ENCODE measurements at places on chromosomes 5 and 9. TPM values are rescaled to one million over a fixed set of nuclear protein-coding genes. Genes with fewer than 3 reads are reported as not detected.

FRRS1L gene
- total RNA-seq, result 1.6 TPM

DNA sequence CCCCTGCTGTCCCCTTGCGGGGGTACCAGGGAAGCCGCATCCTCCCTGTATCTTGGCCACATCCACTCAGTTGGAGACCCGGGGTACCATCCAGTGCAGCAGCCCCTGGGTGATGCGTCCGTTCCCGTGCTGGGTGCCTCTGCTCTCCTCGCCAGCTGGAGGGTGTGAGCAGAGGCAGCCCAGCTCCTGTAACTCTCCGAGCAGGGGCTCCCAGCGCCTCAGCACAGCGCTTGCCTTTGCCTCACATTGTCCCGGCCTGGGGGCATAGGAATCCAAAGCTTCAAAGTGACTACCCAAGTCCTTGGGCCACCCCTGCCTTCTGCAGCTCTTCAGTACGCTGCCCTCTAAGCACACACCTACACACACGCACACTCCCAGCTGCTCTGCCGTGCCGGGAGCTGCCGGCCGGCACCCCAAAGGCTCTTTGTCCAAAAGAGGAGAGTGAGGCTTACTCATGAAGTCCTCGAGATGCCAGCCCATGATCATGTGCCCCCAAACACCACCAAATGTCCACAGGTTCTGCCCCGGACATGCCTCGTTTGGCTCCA, 733 bp downstream of the ANGPTL2 start:
- no peak for DNase-seq
- no peaks in the 10 kb centered on the region for H3K27me3 ChIP-seq
- H3K36me3 ChIP-seq, result no peaks in the 10 kb centered on the region
- peak overlapping the region; percentile 83 for H3K27ac ChIP-seq
- H3K4me1 ChIP-seq, result peaks cover 19% of the 10 kb centered on the region

DND1 gene
- 0.28 TPM for total RNA-seq

GRCh38 chr9:111599955-111600343, 502 bp upstream of the PTGR1 start:
- H3K36me3 ChIP-seq, result peaks cover 19% of the 10 kb centered on the region
- peak overlapping the region; percentile 86 for H3K4me3 ChIP-seq
- H3K27ac ChIP-seq, result no peak overlapping the region
- no peak for DNase-seq
- H3K4me1 ChIP-seq, result peaks cover 7% of the 10 kb centered on the region

- peak; percentile 30 for DNase-seq
- H3K4me1 ChIP-seq, result peaks cover 6% of the 10 kb centered on the region
- no peaks in the 10 kb centered on the region for H3K36me3 ChIP-seq
Measured at GRCh38 chr5:157369507-157369906, 90.5 kb upstream of the NIPAL4 start.

GFPT2 gene
- total RNA-seq, result 22.6 TPM

SMIM33 gene
- not detected for total RNA-seq

ADRB2 gene
- total RNA-seq, result 0.36 TPM

GRCh38 chr5:60505373-60506171, 194.4 kb downstream of the DEPDC1B start:
- no peak for DNase-seq
- no peak overlapping the region for H3K4me3 ChIP-seq
- H3K4me1 ChIP-seq, result no peaks in the 10 kb centered on the region
- peaks cover 6% of the 10 kb centered on the region for H3K27me3 ChIP-seq
- no peaks in the 10 kb centered on the region for H3K36me3 ChIP-seq

SH3TC2 gene
- 0.27 TPM for total RNA-seq

GRCh38 chr5:50352382-50352781, 88.7 kb downstream of the EMB start:
- no peak overlapping the region for H3K4me3 ChIP-seq
- no peaks in the 10 kb centered on the region for H3K27me3 ChIP-seq
- no peaks in the 10 kb centered on the region for H3K4me1 ChIP-seq
- DNase-seq, result no peak
- H3K27ac ChIP-seq, result no peak overlapping the region

- no peaks in the 10 kb centered on the region for H3K4me1 ChIP-seq
- H3K36me3 ChIP-seq, result no peaks in the 10 kb centered on the region
- no peak overlapping the region for H3K27ac ChIP-seq
- DNase-seq, result no peak
Measured at GRCh38 chr5:89342106-89342876, 459.3 kb upstream of the MEF2C start.

C9 gene
- not detected for total RNA-seq

- H3K36me3 ChIP-seq, result no peaks in the 10 kb centered on the region
- no peaks in the 10 kb centered on the region for H3K27me3 ChIP-seq
- no peak overlapping the region for H3K4me3 ChIP-seq
- DNase-seq, result no peak
- H3K4me1 ChIP-seq, result no peaks in the 10 kb centered on the region
Measured at GRCh38 chr5:129639331-129639730, 108.6 kb upstream of the MINAR2 start.

DNA sequence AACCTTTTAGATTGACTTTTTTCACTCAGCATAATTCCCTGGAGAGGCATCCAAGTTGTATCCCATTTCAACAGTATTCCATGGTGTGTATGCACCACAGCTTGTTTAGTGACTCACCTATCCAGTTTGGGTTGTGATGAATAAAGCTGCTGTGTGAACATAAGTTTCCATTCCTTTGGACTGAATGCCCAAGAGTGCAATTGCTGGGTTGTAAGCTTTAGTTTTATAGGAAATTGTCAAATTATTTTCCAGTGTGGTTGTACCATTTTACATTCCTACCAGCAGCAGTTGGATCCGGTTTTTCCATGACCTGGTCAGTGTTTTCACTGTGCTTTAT, 60.9 kb upstream of the TMED7 start:
- peaks cover 9% of the 10 kb centered on the region for H3K4me1 ChIP-seq
- no peak overlapping the region for H3K27ac ChIP-seq

- peaks cover 34% of the 10 kb centered on the region for H3K4me1 ChIP-seq
- no peaks in the 10 kb centered on the region for H3K36me3 ChIP-seq
- DNase-seq, result no peak
- H3K27me3 ChIP-seq, result no peaks in the 10 kb centered on the region
- no peak overlapping the region for H3K4me3 ChIP-seq
Measured at GRCh38 chr5:148682058-148683026, 28.0 kb upstream of the HTR4 start.

- H3K27me3 ChIP-seq, result no peaks in the 10 kb centered on the region
- no peak overlapping the region for H3K4me3 ChIP-seq
- no peak overlapping the region for H3K27ac ChIP-seq
- no peaks in the 10 kb centered on the region for H3K36me3 ChIP-seq
Measured at GRCh38 chr5:124795829-124796228, 49.4 kb upstream of the ZNF608 start.

MAST4 gene
- total RNA-seq, result 11.5 TPM

DNA sequence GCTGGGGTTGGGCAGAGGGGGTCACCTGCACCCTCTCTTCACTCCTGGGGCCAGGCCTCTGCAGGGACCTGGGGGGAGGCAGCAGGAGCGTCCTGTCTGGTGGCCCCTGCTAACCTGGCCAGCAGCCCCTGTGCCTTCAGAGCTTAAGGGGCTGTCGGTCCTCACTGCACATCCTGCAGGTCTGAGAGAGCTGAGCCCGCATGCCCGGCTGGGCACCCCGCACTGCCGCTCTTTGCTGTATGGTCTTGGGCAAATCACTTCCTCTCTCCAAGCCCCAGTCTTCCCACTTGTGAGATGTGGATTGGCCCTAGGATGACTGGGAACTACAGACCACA, 7.9 kb downstream of the FLT4 start:
- peak; percentile 39 for DNase-seq
- H3K4me3 ChIP-seq, result no peak overlapping the region
- H3K36me3 ChIP-seq, result no peaks in the 10 kb centered on the region
- peaks cover 4% of the 10 kb centered on the region for H3K27me3 ChIP-seq
- no peaks in the 10 kb centered on the region for H3K4me1 ChIP-seq
- H3K27ac ChIP-seq, result no peak overlapping the region

- DNase-seq, result no peak
- peaks cover 10% of the 10 kb centered on the region for H3K36me3 ChIP-seq
- H3K27ac ChIP-seq, result no peak overlapping the region
- no peak overlapping the region for H3K4me3 ChIP-seq
- no peaks in the 10 kb centered on the region for H3K4me1 ChIP-seq
Measured at GRCh38 chr5:171989276-171989675, 17.2 kb downstream of the FBXW11 start.

DNA sequence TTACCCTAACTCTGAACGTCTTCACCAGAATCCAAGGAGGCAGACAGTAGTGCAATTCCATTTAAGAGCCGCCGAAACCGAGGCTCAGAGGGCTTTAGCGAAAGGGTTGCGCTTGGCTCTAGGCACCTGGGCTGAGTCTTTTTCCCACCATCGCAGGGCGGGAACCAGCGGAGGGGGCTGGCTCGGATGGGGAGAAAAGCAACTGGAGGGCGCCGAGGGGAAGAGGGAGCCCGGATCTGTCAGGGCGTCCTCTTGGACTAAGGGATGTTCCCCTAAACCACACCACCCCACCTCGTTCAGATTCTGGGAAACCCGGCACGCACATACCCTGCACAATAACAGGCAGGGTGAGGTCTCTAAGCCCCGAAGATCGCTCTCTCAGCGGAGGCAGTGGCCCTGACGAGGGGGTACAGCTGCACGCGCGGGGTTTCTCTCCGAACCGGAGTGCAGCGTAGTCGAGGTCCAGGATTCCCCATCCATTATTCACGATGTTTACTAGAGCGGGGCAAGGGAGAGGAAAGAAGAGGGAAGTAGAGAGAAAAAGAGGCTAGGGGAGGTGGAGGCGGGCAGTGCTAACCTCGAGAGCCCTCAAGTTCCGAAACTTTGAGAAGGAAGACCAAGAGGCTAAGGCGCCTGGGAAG, 1.3 kb upstream of the POU4F3 start:
- DNase-seq, result peak; percentile 67
- H3K4me3 ChIP-seq, result no peak overlapping the region
- peaks cover 7% of the 10 kb centered on the region for H3K4me1 ChIP-seq
- H3K27me3 ChIP-seq, result peaks cover 100% of the 10 kb centered on the region

DNA sequence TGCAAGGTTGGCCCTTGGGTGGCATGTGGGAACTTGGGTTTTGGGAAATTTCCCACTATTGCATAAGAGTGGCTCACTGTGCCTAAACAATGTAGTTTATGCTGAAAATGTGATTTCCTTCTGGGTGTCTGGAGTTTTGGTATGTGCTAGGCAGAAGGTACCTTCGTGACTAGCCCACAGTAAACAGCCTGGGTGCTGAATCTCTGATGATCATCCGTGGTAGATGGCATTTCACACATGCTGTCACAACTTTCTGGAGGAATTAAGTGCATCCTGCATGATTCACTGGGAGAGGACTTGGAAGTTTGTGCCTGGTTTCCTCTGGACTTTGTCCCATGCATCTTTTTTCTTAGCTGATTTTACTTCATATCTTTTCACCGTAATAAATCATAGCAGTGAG, 64.5 kb downstream of the LNPEP start:
- H3K4me3 ChIP-seq, result no peak overlapping the region
- no peak overlapping the region for H3K27ac ChIP-seq
- H3K27me3 ChIP-seq, result no peaks in the 10 kb centered on the region
- peaks cover 11% of the 10 kb centered on the region for H3K36me3 ChIP-seq

- peaks cover 44% of the 10 kb centered on the region for H3K36me3 ChIP-seq
- H3K27ac ChIP-seq, result no peak overlapping the region
- no peak for DNase-seq
- peak overlapping the region; percentile 89 for H3K4me3 ChIP-seq
- H3K27me3 ChIP-seq, result no peaks in the 10 kb centered on the region
Measured at GRCh38 chr5:43309637-43310036, 3.6 kb downstream of the HMGCS1 start.

DNA sequence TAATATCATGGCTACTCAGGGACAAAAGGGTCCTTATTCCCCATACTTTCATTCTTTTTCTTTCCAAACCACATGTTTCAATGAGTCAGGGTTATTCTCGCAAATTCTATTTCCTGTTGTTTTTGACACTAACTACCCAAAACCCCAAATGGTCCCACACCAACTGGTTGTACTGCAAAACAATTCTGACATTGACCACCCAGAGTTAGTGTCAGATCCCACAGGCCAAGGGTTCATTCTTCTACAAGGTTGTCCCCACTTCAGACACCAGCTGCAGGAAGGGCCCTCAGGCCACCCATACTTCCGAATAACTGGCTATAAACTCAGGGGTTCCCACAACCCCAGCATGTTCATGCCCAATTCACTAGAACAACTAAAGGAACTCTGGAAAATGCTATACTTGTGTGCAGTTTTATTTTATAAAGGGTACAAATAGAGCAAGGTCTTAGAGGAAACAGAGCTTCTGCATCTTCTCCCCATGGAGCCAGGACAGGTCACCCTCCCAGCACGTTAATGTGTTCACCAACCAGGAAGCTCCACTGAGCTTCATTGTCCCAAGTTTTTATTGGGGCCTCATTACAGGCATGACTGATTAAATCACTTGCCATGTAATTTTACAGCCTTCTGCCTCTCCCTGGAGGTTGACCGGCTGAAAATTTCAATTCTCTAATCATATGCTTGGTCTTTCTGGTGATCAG, 334.8 kb downstream of the DRD1 start:
- H3K27ac ChIP-seq, result no peak overlapping the region
- no peaks in the 10 kb centered on the region for H3K36me3 ChIP-seq
- H3K4me3 ChIP-seq, result peak overlapping the region; percentile 27
- no peaks in the 10 kb centered on the region for H3K27me3 ChIP-seq

SLC46A2 gene
- not detected for total RNA-seq

All from endodermal cell (in vitro differentiated cells).